ENCODE measurements at places on chromosomes 1 and 21. TPM values are rescaled to one million over a fixed set of nuclear protein-coding genes. Genes with fewer than 3 reads are reported as not detected.

- DNase-seq: no peak
These were observed 54.8 kb upstream of the MUTYH start for GRCh38 chr1:45395051-45395450.

DNA sequence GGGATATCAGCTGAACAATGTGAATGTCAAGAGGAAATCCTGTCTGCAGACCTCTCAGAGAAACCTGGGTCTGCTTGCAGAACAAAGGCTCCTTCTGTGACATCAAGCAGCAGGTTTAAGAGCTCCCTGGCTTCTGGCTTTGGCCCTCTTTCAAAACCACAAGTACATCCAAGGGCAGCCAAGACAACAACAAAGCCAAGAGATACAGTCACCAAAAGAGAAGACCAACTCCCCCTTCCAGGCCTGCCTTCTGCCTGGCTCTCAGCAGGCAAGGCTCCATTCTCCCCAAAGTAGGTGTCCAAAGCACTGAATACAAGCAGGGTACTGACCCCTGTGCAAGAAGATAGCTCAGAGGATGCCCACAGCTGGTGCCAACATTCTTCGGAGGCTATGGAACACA lies 11.5 kb downstream of the BCAR3 start:
- peak; percentile 99 for DNase-seq

GRCh38 chr1:188429386-188429785 lies 1600.6 kb downstream of the PLA2G4A start:
- DNase-seq: no peak

GRCh38 chr1:222042120-222042519 lies 300.2 kb upstream of the DUSP10 start:
- peak; percentile 17 for DNase-seq

Gene PCAT6
- total RNA-seq: not detected

Gene FCRL5
- not detected for total RNA-seq

Gene MIXL1
- not detected for total RNA-seq

Gene TAL1
- total RNA-seq: not detected

Measured in M059J (cell line).